NCI-H1436 treated with DMSO at 0.1 percent for 48 hours (cell line): ENCODE measurements at places on chromosomes 5 and 9.

DNA sequence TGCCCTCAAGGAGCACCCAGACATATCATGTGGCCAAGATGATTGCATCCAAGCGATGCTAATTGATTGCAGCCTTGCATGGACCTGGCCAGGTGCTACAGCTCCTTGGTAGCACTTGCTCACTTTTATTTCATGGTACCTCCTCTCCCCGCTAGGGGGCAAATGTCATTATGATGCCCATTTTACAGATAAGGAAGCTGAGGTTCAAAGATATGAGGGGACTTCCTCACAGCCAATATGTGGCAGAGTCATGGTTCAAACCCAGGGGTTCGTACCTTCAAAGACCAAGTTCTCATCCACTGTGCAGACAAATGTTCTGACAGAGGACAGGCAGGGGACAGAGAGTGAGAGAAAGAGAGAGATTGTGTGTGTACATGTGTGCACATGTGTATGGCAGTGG lies 21.9 kb upstream of the KCNMB1 start:
- no peak for DNase-seq

- no peak for DNase-seq
Observed at GRCh38 chr9:129458155-129458661, 162.7 kb downstream of the C9orf50 start.

DNA sequence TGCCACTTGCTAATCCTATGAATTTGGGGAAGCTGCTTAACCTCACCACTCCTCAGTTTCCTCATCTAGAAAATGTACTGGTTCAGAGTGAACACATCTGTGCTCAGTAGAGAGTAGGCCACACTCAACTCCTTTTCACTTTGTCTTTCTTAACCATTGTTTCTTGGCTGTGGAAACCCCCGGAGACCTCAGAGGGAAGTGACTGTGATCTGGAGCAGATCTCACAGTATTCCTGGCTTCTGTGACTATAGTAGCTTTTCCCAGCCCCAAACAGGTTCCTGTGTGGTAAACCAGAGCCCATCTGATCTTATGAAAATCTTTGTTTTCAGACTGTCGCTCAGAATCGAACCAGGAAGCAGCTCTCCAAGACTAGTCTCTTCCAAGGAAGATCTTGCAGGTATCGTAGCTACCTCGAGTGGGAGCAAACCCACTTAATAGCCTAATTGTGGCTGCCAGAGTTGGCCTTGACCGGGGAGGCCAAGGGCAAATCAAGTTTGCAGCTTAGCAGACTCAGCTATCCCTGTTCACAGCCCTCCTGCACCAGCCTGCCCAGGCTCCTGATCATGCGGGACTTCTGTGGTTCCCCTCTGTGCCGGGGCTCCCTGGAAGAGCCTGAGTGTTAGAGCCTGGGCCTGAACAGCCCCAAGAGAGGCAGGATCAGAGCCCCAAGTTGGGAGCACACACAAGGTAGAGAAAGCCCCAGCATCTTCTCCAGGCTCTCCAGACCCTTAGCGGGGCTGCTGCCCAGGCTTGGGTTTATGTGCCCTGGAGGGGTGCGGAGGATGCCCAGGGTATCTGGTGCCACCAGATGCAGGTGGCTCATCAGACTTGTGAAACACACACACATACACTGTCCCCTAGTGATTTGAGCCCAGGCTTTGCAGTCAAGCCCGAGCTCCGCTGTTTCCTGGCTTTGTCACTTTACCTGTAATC lies 52.2 kb upstream of the ANGPTL2 start:
- no peak for DNase-seq

- DNase-seq, result no peak
Observed at GRCh38 chr9:108761655-108762347, 94.0 kb downstream of the ACTL7B start.

- no peak for DNase-seq
Observed at GRCh38 chr5:170338933-170339779, 41.6 kb upstream of the LCP2 start.

- DNase-seq, result no peak
Observed at GRCh38 chr5:77663090-77663863, 24.8 kb upstream of the OTP start.

GRCh38 chr5:43110606-43111170 lies 10.0 kb upstream of the ZNF131 start:
- no peak for DNase-seq

DNA sequence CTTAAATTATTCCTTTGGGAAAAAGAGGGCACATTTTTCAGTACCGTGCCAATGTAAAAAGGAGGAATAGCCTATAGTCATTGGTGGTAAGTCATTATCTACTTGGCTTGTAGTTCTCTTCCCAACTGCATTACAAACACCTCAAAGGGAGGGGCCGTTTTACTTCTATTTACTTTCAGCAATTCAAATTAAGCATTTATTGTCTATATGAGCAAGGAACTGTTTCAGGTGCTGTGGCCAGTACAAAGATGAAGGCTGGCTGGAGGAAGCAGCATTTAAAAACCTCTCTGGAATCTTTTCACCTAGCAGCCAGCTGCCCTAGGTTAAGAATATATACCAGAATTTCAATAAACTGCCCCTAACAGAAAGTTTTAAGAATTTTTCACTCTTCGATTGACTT lies 48.9 kb downstream of the SEMA6A start:
- no peak for DNase-seq

DNA sequence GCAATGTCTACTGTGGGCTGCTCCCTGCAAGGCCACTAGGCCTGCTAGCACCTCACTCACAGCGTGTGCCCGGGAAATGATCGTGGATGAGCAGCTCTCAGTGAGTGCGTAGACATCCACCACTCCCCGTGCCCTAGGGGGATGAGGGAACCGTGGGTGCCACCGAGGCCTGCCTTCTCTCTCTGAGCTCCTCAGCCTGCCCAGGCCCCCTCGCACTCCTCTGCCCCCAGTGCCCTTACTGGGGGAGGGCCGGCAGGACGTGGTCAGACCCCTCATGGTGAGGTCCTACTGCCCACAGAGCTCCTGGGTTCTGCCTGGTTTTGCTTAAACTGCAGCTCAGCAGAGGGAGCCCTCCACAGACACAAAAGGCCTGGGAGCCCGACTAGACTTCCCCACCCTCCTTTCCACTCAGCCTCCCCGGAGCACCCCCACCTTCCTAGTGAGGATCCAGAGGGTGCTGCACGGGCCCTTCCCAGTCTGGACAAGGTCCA lies 220.0 kb downstream of the CACNA1B start:
- no peak for DNase-seq

DNA sequence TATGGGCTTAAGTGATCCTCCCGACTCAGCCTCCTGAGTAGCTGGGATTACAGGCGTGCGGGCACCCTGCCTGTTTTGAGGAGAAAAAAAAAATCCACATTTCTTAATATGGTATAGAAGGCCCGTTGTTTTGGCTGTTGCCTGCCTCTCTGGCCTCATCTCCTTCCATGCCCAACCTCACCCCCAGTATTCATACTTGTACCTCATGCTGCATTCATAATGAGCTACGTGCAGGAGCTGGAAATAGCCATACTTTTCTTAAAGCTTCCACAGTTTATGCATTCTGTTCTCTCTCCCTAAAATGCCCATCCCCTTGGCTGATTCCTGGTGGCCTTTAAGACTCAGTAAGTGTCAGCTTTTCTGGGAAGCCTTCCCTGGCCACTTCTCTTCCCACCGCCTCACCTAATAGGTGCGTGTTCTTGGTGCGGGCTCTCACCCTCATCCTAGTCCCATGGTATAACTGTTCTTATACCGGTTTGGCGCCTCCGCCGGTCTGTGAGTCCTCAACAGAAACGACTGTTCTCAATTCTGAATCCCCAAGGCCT lies 2.1 kb upstream of the TPM2 start:
- DNase-seq, result no peak

DNA sequence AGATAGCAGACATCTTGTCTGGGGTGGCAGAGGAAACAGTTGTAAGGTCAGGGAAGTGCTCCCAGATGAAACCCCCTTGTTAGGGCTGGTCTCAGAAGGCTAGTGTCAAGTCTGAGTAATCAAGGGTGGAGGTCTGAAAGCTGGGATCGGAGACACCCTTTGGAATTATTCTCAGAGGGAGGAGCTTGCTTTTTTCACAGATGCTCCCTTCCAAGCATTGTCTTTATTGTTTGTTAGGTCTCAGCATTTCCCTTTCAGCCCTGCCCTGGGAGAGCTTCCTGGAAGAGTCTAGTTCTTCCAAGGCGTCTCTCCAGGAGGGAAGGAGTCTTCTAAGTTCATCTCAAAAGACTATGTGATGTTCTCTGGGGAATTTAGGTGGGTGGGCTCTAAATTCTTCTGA lies 3.2 kb downstream of the TEK start:
- DNase-seq, result no peak

- peak; percentile 52 for DNase-seq
Observed at GRCh38 chr5:112560371-112560770, 141.3 kb upstream of the EPB41L4A start.

- no peak for DNase-seq
Observed at GRCh38 chr9:25119041-25119440, 559.2 kb downstream of the TUSC1 start.

GRCh38 chr9:133942206-133942975 lies 49.7 kb downstream of the VAV2 start:
- no peak for DNase-seq

DNA sequence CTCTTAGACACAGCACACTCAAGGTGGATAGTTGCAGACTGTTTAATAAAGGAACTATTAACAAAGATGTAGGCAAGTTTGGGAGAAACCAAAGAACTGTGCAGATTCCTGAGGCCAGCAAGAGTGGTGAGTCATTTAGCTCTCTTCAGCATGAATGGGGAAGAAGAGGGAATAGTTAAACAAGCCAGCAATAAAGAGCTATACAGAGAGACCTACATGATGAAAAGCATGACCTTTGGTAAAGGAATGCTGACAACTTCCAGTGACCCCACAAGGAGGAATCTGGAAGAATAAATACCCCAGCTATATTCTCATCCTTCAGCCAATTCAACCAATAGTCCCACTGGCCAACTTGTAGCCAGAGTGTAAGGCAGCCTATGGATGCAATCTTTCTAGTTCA lies 706.0 kb upstream of the GRAMD2B start:
- DNase-seq, result no peak

DNA sequence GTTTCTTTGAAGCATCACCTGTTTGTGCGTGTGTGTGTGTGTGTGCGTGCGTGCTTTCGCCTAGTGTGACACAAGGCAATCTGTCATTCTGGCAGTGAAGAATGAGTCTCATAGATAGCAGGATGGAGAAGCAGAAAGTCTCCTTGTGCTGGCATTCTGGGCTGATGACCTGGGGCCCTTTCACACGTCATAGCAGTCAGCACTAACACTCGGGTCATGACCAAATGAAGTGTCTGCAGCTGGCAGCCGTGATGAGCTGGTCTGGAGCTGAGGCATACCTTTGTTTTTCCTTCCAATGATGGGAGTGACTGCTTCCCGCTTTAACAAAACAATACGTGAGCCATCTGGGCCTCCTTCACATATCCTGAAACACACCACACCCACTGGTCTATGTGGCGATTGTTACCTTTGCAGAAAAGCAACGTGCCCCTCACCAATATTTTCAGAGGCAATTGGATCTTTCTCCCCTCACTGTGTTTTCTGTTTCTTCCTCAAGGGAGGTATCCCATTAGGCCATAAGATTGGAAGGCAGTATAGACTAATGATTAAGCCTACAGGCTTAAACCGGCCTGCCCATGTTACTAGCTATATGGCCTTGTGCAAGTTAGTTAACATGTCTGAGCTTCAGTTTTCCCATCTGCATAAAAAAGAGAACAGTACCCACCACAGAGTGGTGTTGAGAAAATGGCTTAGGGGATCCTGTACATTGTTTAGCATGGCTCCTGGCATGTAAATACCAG lies 88.8 kb downstream of the SREK1 start:
- DNase-seq, result no peak
